ENCODE measurements at places on chromosomes 12 and 14.

GRCh38 chr14:36976571-36977023, 195.8 kb downstream of the SLC25A21 start:
- DNase-seq = peak; percentile 76

DNA sequence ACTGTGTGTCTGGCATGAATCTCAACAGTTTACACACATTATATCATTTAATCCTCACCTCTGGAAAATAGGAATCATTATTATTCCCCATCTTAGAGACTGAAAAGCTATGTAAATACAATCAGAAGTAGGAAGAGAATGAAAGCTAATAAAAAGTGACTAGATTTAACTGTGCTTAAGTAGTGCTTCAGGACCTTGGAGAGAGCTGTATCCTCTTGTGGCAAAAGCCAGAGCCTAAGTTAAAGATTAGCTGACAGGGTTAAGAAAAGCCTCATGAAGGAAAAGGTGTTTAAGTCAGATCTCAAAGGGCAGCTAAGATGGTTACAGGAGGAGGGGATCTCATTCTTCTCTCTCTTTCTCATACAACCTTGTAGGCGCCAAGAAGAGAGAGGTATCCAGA, 65.3 kb upstream of the TMEM233 start:
- DNase-seq = no peak

DNA sequence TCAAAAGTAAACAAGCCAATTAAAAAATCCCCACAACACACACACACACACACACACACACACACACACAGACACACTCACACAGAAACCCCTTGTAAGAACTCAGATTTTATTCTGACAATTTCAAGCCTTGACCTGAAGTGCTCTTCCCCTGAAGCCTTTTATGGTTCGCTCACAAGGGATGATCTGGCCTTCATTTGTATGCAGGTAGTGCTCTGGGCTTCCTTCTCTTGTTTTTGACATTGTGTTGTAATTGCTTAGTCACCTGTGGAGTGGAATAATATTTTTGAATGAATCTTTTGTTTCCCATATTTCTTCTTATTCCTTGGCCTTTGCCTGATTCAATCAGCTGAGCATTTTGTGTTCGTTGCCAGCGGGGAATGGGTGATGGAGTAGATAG, 83.3 kb upstream of the CSRP2 start:
- DNase-seq = no peak

- no peak for DNase-seq
Measured at GRCh38 chr14:21275261-21275858, 4.5 kb upstream of the RPGRIP1 start.

DNA sequence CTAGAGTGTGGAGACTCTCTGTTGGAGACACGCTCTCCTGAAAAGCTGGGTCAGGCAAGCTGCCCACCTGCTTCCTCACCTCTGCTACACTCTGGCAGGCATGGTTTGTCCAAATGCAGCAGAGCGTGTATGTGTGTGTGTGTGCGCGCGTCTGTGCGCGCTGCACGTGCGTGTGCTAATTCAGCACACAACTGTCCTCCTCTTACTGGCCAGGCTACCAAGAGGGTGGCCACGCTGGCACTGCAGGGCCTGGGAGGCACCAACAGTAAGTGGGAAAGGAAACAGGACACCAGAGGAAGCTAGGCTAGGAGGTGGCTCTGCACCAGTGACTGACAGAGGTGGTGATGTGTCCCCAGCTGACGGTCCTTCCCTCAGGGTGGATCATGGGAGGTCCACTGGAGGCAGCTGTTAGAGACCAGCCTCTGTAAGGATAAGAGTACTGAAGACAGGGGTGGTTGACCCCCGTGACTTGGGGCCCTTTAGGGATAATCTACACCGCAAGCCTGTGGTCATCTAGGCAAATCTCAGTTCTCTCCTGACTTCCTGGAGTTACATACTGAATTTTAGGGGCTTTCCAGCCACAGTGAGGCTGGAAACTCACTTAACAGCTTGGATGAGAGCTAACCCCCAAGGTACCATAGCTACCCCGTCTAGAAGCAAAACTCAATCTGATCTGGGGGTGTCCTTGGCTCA, 15.6 kb upstream of the TFCP2 start:
- no peak for DNase-seq

DNA sequence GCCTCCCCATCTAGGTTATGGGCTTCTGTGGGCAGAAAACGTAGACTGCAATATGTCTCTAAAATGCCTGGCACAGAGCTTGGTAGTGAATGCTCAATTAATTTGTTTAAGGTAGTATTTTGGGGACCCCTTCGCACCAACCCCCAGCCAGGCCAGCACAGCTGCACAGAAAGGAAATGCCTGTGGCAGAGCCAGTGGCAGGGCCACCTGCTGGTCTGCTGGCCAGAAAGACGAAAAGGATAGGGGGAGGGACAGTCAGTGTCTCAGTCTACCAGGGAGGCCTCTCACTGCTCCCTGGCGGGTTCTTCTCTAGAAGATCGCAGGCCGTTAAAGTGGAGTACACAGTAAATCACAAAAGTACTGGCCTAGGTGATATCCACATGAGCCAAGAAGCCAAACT, 3.5 kb downstream of the RAB15 start:
- no peak for DNase-seq

DNA sequence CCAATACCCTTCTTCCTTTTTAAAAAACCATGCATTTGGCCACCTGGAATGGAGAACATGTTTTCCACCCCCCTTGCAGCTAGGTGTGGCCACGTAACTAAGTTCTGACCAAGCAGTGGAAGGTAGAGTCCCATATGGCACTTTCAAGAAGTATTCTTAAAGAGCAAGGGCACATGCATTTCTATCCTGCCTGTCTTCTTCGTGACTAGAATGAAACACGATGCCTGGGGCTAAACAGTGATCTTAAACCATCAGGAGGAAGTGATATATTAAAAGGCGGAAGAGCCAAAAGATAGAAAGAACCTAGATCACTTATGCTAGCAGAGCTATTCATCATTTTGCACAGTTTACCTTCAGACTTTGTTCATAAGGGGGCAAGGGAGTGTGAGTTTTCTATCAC, 16.0 kb upstream of the DDX11 start:
- no peak for DNase-seq

GRCh38 chr14:67852926-67853604, 33.5 kb downstream of the RAD51B start:
- no peak for DNase-seq

- peak; percentile 77 for DNase-seq
Measured at GRCh38 chr12:89949457-89950195, 241.0 kb upstream of the ATP2B1 start.

- DNase-seq = no peak
Measured at GRCh38 chr12:9509464-9510161, 98.1 kb downstream of the KLRB1 start.

DNA sequence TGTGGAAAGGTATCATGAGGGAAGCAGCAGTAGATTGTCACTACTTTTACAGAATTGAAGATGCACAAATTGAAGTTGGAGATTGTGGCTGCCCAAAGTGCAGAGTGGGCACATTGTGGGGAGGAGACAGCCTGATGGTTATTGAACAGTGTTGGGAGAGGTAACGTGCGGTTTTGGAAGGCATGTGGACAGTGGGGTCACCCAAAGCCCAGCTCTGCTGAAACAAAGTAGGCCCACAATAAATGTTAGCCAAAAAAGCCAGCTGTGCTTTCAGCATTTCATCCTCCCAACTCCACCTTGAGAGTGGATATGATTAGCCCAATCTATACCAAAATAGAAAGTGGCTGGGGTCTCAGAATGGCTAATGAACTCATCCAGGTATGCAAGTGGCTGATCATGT, 96.7 kb downstream of the TMX1 start:
- DNase-seq = no peak

DNA sequence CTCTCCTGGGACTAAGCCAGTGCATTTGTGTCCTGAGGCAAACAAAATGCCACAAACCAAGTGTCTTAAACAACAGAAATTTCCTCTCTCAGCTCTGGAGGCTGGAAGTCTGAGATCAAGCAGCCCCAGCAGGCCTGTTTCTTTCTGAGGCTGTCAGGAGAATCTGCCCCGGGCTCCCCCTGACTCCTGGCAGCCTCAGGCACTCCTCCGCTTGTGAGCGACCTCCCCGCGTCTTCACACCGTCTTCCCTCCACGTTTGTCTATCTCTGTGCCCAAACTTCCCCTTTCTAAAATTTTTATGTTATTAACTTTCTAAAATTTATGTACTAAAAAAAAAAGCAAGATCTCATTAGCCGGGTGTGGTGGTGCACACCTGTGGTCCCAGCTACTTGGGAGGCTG, 59.7 kb downstream of the RIMBP2 start:
- DNase-seq = no peak

DNA sequence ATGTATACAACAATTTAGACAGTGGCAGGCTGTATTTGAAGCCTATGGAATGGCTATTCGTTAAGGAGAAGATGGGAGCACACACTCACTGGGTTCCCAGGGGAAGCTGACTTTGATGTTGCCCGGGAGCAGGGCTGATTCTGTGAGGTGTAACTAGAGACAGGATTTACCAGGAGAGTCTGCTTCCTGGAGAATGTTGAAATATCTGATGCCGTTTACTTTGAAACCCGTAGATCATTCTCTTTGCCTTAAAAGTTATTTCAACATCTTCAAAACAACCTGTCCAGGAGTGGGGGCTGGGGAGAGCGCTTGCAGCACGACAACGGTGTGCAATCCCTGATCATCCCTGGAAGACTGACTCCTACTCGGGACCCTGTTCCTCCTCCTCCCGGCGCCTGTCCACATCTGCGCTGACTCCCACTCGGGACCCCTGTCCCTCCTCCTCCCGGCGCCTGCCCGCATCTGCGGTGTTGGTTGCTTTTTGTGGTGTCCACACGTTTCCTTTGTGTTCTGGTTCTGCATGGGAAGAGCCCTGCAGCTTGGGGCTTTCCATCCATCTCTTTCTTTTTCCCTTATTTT, 72.6 kb downstream of the AACS start:
- DNase-seq = no peak

GRCh38 chr12:121184425-121184824, 25.5 kb upstream of the P2RX4 start:
- DNase-seq = no peak

DNA sequence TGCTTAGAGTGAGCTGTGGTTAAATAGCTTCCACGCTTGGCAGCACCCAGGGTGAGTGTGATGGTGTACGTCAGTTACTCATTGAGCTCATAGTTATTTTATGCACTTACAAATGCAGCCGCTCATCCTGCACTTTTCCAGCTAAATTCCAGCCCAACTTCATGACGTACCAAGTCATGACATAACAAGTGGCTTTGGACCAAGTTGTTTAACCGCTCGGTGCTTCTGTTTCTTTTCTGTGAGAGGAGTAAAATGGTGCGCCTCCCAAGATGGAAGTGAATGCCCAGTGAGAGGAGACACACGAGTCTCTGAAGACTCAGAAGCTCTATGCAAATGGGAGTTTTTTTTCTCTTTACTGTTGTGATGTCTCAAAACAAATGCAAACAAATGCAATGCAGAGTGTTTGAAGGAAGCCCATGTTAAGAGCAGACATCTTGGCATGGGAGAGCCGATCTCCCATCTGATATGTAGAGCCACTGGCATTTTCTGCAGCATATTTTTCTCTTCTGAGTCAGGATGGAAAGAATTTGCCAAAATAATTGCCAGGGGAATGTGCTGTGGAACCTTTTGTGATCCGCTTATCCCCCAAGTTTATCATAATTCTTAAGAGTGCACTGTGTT, 72.2 kb downstream of the FBXW8 start:
- no peak for DNase-seq

DNA sequence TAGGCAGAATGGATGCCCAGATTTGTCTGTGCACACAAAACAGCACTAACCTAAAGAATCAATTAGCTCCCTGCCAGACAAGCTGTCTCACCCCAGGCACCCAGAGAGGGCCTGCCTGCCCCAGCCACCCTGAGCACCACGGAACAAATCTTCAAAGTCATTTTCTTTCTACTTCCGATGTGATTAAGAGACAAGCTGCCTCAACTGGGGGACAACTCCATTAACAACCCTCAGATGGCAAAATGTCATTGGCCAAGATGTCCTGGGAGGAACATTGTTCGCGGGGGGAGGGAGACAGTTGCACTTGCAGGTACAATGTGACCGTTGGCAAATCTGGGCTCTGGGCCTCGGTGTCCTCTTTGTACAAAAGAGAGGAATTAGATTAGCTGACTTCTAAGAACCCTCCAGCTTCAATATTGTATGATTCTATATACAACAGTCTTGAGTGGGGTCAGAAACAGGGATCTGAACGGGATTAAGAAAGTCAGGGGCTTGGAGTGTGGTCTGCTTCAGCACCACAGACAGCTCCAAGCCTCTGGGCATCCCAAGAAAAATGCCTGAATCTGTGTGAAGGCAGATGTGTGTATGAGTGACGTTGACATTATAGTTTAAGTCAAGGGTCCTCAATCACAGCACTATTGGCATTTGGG, 42.8 kb upstream of the CMKLR1 start:
- DNase-seq = no peak

DNA sequence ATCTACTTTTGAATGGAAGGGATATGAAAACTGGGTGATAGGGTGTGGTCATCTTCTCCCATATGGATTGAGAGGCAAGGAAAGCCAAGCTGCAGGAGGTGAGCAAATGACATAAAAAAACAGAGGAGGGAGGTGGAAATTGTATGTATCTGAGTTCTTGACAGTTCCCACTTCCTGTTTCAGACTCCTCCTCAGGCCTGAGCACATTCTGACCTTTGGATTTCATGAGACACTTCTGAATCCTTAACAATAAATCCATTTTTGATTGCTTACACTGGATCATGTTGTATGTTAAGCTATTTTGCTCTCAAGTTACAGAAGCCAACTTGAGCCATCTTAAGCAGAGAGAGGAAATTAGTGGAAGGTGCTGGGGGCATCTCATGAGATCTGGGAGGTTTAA, 11.6 kb upstream of the SRSF5 start:
- DNase-seq = no peak

GRCh38 chr14:33414041-33414440, 475.4 kb downstream of the NPAS3 start:
- DNase-seq = peak; percentile 27

DNA sequence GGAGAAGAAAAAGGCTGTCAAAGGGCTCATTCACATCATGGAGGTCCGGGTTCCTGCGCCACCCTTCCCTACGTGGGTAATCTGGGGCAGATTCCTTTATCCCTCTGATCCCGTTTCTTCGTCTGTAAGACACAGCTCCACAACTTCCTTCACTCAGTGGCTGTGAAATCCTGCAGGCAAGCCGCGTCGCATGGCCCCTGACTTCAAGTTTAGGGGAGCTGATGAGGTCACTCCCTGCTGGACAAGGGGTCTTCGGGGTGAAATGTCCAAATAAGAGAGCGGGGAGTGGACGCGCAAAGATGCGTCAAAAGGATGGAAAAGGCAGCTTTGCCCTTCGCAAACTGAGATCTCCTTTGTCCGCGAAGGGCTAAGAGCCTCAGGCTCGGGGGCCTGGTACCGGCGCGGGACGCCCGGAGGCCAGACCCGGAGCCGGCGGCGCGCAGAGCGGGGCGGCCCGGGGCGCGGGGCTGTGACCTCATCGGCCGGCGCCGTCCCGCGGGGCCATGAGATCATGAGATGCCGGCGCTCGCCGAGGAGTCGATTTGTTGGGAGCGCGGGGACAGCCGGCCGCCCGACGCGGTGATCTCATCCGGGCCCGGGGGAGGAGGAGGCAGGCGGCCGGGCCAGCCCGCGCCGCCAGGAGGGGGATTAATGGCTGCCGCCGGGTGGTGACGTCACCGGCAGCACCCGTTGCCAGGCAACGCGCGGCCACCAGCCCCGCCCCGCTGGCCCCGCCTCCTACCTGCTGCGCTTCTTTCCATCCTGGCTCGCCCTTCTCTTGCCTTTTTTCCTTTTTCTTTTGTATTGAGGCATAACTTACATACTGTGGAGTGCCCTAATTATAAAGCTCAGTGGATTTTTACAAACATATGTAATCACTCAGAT, 62.1 kb downstream of the HRK start:
- DNase-seq = peak; percentile 89

GRCh38 chr12:93977081-93977480, 171.3 kb upstream of the PLXNC1 start:
- DNase-seq = no peak

GRCh38 chr14:105918496-105919262, 392.3 kb downstream of the TMEM121 start:
- DNase-seq = no peak
